ENCODE measurements at places on chromosomes 1 and 21. TPM values are rescaled to one million over a fixed set of nuclear protein-coding genes. Genes with fewer than 3 reads are reported as not detected.

Gene PIK3R3
- total RNA-seq, result 20.6 TPM

GRCh38 chr1:53747841-53748240, 8.9 kb upstream of the GLIS1 start:
- no peak for DNase-seq

Gene SEMA4A
- total RNA-seq, result 0.37 TPM

DNA sequence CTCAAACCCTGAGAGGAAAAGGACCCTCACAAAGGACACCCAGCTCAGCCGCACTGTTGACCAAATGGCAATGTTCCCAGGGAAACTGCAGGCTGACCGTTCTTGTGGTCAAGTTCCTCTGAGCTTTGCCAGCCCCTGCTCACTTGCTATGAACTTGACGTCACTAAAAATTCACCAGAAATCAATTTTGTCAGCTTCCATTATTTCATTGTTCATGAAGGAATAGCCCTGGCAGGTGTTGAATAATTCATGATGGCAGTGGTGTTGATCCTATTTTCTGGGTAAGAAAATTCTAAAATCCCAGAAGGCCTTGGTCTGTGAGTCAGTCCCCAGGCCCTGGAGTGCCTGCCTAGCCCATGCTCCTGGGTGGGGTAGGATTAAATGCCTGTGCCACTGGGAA, 318.9 kb downstream of the ZNF326 start:
- peak; percentile 2 for DNase-seq

DNA sequence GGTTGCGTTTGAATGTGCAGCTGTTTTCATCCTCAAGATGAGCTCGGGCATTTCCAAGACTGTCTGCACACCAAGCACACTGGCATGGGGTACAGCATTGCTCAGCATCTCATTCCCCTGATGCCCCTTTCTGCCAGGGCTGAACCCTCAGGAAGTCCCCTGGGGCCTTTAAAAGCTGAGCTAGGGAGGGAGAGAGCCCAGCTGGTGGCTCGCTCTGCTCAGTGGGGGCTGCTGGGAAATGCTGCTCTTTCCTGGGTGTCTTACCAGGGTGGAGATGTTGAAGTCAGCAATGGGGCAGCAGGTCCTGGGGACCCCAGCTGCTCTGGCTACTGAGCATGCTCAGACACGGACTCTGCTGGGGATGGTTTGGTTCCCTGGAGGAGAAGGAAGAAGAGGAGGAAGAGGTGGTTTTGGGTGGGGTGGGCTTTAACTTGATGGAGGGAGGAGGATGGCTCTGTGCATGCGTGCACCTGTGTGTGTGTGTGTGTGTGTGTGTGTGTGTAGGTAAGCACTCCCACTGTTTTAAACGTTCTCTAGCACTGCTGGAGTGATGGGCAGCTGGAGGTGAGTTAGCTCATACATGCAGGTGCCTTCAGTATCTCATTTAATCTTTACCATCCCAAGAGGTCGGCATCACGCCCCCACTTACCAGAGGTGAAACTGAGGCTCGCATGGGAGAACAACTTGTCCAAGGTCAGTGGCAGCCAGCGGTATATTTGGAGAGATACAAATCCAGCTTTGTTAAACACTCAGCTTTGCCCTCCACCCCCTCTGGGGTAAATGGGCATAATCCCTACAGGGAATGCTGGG, 40.9 kb downstream of the ACTL8 start:
- DNase-seq, result no peak

Gene FCN3
- total RNA-seq, result not detected

DNA sequence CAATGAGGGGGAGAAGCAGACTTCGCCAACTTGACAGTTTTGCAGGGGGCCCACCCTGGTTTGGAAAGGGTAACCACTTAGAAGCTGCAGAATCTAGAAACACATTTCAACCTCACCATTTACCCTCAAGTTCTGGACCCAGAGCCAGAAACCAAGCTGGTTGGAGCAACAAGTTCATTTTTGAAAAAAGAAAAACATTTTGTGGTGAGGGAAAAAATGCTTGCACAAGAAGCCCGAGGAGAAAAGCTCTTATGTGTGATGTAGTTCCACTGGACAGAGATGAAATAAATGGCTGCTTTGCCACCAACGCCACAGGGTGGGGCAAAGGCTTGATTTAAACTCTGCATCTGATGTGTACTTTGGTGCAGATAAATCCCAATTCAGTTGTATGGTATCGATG, 10.6 kb upstream of the NGF start:
- DNase-seq, result no peak

Gene SLC44A3
- total RNA-seq, result 1.4 TPM

Gene IRF6
- 0.39 TPM for total RNA-seq

Gene C8A
- not detected for total RNA-seq

DNA sequence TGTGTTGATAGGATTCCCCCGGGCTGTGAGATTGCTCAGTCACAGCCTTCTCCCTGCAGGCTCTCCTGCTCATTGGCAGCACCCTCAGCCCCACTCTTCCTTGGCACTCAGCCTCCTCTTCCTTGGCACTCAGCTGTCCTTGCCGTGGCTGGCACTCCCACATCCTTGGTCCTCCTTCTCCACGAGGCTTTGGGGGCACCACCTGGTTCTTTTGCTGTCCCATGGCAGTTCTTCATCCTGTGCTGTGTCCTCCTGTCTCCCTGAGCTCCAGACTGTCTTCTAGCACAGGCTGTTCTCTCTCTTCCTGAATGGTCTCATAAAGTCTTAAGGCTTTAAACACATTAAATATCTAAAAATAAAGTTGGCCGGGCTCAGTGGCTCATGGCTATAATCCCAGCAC, 27.0 kb downstream of the PKNOX1 start:
- no peak for DNase-seq

Gene RGSL1
- not detected for total RNA-seq

Gene FMOD
- total RNA-seq, result not detected

GRCh38 chr1:192797891-192798290, 10.9 kb upstream of the RGS2 start:
- DNase-seq, result no peak

DNA sequence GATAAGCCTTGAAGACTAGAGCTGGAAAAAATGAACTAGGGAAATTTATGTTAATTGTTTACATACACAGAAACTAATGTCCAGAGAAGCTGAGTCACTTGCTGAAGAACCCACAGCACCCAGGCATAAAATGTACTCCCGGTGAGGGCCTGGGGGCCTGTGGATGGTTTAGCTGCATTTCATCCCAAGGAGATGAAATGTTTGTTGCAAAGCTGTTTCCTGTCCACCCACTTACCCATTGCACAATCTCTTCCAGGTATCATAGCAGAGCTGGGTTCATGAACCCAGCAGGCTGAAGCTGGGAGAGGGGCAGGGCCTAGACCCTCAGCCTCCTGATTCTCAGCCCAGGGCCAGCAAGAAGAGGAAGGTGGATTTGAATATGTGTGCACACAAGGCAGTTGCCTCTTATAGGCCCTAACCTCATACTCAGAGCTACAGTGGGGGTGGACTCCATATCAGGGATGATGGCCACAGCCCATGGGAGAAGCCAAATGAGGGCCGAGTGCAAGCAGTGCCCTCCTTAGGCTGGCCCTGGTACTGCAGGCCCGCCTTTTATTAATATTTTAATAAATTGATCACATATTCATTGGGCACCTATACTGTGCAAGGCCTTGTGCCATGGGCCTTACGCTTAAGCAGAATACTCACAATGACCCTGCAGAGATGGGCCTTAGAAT, 110.8 kb downstream of the LACTBL1 start:
- DNase-seq, result peak; percentile 80

Gene SLC6A17
- total RNA-seq, result 0.59 TPM

DNA sequence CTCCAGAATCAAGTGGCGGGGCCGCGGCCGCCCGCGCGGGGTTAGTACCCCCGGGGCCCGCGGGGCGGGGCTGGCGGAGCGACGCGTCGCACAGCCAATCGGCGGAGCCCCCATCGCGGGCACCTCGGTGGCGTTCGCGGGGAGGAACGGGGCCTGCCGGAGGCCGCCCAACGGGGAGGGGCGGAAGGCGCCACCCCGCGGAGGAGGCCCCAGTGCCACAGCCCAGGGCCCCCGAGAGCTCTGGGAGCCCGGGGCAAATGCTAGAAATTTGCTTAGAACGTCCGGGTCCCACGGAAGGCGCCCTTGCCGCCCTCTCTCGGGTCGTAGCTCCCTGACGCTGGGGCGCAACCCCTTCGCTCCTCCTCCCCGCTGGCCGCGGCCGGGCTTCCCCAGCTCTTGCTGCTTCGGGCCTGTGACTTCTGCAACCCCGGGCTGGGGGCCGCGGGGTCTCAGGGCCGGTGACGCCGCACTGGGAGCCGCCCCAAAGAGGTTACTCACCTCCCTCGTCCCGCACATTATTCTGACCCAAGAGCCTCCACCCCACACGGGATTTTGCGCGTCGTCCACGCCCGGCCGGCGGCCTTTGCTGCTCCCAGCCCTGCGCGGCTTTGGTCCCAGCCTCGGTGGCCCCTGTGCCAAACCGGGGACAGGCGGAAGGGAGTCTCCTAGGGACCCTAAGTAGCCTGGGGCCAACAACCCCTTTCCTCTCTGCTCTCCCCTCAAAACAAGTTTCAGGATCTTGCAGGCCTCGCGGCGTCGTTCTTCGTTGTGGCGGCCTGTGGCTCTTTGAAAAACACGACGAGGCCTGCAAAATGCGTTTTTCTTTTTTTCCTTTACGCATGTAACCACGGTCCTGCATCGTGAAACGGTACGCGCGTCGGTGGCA, at the start of gene RUNX3:
Gene RUNX3 (minus strand): TSS at position 17 of the 886 bp plus-strand sequence. CDS start 408 bp downstream, outside the sequence.
- DNase-seq, result no peak

- peak; percentile 98 for DNase-seq
Measured at GRCh38 chr1:156639601-156640101, 2.3 kb upstream of the BCAN start.

Gene C8B
- not detected for total RNA-seq

- DNase-seq, result no peak
Measured at GRCh38 chr21:16993416-16994038, 519.3 kb upstream of the CXADR start.

DNA sequence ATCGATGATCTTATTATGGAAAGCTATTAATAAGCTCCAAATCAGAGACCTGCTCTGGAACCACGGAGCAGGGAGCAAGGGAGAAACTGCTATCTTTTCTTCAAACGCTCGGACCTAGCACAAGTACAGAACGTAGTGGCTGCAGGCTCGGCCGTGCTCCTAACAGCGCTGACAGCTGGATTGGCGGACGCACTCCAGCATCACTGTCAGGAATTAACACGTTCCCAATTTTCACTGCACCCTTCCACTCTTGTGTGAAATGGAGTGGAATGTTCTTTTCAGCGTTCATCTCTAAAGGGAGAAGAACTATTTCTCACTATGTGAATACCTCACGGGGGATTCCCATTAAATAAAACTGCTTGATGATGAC, 106.9 kb downstream of the ZNF281 start:
- DNase-seq, result no peak

Gene OR2L5
- total RNA-seq, result not detected

DNA sequence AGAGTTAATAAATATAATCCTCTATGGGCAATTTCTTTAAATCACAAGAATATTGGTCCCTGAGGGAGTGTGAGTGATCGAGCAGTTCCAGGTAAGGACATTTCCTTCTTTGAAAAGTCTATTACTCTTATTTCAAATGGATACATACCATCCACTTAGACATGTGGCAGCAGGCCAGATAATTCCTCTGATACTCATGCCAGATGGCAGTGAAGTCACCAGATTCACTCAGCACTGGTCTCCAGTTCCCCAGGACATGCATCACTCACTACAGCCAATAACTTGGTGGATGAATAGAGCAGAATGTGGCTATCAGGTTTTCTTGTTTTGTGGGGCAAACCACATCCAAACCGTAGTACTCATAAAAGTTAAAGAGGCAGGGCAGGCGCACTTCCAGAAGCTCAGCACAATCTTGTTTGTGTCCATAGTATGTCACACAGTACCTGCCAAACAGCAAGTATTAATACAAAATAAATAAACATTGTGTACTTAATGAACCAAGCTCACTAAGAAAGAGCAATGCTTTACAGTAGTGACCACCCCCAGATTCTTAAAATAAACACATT, 74.2 kb upstream of the CD53 start:
- DNase-seq, result no peak

DNA sequence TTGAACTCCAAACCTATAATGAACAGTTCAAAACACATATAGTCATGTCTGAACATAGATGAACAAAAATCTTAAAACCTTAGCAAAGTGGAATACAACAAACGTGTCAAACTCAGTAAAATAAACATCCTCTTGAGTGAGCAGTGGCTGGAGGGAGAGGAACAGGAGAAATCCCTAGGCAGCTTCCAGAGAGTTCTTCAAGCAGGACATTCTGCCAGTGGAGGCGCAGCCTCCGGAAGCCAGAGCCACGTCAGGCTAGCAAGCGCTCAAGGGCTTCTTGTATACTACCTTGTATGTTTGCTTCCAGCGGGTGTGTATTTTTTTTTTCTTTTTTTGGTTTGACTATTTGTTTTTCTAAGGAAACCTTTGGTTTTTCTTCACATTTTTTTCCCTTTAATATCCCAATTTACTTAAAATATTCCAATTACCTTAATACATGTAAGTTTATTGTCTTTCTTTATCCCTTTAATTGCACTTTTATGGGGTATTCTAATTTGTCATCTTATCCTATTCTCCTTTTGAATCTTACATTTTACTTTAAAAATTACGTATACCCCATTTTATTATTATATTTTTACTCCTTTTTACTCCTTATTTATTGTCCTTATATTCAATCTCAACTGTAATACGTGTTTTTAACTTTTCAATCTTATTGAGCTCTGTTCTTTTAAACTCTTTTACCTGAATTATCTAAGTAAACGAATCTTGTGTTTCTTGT, 42.0 kb downstream of the COLGALT2 start:
- no peak for DNase-seq

Gene GRIK3
- total RNA-seq, result not detected

Gene S100A7
- not detected for total RNA-seq

Gene FUBP1
- 101 TPM for total RNA-seq

DNA sequence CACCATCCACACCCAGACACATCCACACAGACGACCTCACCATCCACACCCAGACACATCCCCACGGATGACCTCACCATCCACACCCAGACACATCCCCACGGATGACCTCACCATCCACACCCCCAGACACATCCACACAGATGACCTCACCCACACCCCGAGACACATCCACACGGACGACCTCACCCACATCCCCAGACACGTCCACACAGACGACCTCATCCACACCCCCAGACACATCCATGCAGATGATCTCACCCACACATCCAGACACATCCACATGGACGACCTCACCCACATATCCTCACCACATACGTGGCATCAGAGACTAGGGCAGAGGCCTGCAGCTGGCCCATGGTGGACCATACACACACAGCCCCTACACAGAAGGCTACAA, 14.7 kb upstream of the FABP3 start:
- no peak for DNase-seq

DNA sequence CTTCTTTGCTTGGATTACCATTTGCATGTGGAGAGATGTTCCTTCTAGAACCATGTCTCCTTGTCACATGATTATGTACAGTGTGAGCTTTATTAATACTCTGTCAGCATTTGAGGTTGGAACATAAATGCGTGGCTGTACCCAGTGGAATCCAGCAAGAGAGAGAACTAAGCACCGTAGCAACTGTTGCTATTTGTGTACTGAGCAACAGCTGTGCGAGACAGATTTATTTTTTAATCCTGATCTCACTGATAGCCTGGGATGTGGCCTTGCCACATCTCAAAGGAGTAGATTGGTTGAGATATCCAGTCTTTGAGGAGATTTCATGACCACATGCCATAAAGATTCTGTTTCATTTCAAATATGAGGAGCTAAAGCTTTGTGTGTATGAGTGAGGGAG, 43.4 kb downstream of the KIF1B start:
- peak; percentile 85 for DNase-seq

GRCh38 chr1:26345718-26346117, 8.2 kb downstream of the CRYBG2 start:
- no peak for DNase-seq
